Activated CD8-positive, alpha-beta T cell treated with anti-CD3 and anti-CD28 coated beads, Interleukin-2, amount 10 ng/mL, durations not matched to agents 7 days and 5 days (primary cell): ENCODE measurements at places on chromosomes 5 and 9. TPM values are rescaled to one million over a fixed set of nuclear protein-coding genes. Genes with fewer than 3 reads are reported as not detected.
A peak's percentile ranks its signal among the peaks of the same experiment; 100 is the strongest.

DNA sequence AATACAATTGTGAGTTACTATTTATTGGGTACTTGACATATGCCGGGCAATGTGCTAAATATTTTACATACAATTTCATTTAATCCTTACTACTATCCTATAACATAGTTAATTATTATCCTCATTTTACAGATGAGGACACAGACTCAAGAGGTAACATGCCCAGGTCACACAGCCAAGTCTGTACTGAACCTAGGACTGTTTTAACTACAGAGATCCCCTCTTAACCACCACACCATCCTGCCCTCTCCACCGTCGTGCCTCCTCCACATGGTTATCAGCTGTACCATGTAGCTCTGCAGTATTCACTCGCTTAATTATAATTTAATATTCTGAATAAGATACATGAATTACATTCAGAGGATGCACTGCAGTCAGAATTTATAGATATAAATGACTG is 5.3 kb downstream of the RAB14 start:
- no peak for DNase-seq

GRCh38 chr5:102867992-102868662 is 113.0 kb downstream of the PAM start:
- no peak for DNase-seq

GRCh38 chr5:32621256-32621655 is 35.9 kb downstream of the SUB1 start:
- DNase-seq, result no peak

DNA sequence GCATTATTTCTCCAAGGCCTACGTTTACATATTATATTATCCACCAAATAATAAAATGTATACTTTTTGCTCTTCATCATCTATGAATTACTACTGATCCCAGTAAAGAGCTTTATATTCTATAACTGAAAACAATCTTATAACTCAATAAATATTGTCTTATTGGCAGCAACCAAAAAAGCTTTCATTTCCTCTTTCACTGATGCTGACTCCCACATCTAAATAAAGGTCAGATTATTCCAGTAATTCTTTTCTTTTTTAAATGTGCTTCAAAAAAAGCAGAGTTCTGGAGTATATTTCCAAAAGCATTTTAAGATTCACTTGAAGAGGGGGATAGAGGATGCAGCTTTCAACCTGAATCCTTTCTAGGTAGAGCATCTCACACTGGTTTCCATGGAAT is 75.3 kb upstream of the NR4A3 start:
- no peak for DNase-seq

DNA sequence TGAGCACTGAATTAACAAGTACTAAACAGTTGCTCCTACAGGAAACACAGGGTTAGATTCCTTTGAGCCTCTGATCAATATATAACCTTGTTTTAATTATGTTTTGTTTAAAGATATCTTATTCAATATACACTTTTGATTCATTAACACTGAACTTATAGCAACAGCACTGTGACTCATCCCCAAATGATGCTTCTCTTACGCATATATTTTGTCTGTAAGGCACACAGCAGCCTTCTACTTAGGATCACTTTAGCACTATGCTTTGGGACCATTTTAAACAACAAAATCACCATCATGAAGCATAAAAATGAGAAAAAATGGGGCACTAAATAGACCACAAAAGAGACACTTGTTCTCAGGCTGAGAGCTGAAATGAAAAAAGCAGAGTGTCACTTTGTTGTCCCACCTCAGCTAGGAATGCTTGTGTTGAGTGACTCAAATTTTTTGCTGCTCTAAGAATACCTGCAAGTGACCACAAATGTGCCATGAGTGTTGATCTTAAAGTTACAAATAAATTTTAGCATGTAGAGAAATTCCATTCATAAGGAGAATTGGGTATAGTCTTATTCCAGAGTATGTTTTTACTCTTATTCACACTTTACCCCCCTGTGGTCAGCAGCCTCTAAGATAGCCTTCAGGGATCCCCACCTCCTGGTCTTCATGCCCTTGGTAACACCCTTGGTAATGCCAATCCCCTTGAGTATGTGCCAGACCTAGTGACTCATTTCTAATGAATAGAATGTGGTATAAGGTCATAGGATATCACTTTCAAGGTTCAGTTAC is 252.7 kb upstream of the IL12B start:
- DNase-seq, result no peak

DNA sequence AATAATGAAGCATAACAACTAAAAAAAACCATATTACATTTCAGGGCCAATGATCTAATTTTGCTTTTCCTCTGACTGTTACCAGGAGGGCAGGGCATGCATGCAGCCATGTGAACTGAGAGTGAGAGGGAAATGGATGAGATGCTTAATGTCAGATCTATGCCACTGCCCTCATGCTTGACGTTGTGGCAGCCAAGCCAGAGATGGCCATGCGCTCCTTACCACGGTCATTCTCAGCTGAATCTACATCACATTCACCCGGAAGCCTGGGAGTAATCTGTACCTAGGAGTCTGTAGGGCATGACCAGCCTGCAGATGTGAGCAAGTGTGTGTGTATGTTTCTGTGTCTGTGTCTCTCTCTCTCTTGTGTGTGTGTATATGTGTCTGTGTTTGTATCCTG is 183.7 kb downstream of the KDM4C start:
- DNase-seq, result no peak

GRCh38 chr5:131263648-131264450 is at the start of gene CDC42SE2:
CDC42SE2 (plus strand) TSS chr5:131264053; CDS start chr5:131359494, 95,441 bp downstream.
- DNase-seq, result peak; percentile 87

GRCh38 chr9:37719526-37719925 is 34.1 kb upstream of the TRMT10B start:
- no peak for DNase-seq

DNA sequence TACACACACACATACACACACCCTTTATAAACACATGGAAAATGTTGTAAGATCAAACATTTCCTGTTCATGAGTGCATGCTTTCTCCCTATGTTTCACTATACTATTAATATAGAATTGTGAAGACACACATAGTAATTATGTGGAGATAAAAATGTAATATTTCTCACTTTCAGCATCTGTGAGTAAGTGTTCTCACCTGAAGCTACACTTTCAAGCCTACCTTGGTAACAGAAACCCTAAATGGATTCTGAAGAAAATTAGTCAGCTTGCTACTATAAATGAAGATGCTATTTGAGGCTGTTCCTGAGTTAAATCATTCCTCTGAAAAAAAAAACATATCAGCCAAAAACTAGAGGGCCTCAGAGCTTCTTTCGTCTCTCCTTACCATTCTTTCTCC is 81.1 kb upstream of the GNA14 start:
- no peak for DNase-seq

- no peak for DNase-seq
These were observed 842 bp upstream of the GTF3C5 start for GRCh38 chr9:133029994-133030316.

DNA sequence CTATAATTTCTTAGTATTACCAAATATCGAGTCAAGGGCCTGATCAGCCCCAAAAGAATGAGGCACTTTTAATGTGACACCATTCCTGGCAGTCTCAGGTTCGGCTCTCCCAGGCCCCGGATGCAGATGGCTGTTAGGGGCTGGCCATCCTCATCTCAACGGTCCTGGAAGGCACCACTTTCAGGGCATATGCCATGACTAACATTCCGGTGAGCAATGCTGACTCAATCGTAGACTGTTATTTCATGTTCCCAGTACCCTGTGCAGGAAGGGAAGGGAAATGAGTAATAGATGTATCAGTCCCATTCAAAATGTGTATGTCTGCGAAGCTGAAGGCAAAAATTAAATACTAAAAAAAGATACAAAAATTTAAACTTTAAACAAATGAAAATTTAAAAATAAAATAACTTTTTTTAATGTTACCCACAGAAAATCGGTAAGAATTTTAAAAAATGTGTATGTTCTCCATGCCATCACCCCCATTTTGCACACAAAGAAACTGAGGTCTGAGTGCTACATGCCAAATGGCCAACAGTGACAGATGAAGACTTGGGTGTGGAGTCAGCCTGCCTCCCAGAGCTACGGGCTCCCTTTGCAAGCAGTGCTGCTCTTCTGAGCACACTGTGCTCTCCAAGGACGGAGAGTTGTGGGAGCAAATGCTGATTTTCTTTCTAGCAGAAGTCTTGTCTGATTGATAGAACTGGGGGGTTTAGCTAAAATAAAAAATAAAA is 79.0 kb downstream of the GLDC start:
- no peak for DNase-seq

- peak; percentile 66 for DNase-seq
These were observed 49.2 kb upstream of the NEK6 start for GRCh38 chr9:124208571-124208970.

DNA sequence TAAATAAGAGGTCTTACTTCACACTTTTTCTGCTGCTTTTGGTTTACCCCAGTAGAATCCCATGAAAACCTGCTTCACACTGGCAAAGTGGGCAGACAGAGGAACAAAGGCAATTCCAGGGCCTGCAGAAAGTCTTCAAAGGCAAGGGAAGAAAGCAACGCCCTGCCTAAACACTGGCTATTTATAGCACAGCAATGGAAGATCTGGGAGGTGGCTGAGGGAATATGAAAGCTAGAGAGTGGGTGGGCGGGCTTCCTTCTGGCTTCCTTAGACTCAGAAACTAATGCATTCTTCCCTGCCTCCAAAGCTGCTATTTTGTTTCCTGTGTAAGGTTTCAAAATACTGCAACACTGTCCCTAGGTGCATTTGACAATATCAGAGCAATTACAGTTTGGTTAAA is 46.8 kb downstream of the ELAVL2 start:
- no peak for DNase-seq

GRCh38 chr5:163660486-163660885 is 155.1 kb downstream of the MAT2B start:
- DNase-seq, result no peak

GRCh38 chr5:180852495-180852894 is 8.6 kb downstream of the ZFP62 start:
- DNase-seq, result no peak

DNA sequence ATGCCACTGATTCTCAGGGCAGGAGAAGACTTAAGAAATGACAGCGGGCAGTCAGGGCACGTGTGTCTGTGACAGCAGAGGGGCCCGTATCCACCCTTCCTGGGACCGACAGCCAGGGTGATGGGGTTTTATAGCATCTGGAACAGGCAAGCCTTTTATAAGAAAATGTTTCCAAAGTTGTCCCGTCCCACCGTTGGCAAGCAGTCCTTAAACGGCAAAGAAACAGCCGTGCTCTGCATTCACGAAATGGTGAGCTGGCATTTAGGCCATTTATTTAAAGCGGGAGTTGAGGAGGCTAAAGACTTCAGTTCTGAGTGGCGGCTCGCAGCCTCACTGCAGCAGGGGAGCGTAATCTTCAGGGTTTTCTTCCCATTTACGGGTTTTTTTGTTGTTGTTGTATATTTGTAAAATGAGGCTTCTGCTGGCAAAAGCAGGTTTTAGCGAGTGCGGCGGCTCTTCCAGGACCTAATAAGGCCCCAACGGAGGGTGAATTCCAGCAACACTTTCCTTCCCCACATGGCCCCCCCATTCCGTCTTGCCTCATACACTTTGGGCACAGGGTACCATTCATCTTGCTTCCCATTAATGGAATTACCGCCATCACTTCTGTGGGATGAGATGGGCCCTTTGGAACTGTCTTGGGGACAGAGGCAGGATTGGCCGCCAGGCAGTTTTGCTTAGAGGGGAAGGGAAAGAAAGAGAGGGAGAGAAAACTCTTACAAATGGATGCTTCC is 15.8 kb downstream of the NEK6 start:
- DNase-seq, result no peak

GRCh38 chr9:89988458-89988857 is 383.6 kb downstream of the GADD45G start:
- no peak for DNase-seq

GRCh38 chr5:145908206-145908960 is 28.0 kb upstream of the SH3RF2 start:
- DNase-seq, result no peak

- DNase-seq, result no peak
These were observed 139.4 kb upstream of the OSMR start for GRCh38 chr5:38706376-38706775.

- no peak for DNase-seq
These were observed 59.1 kb upstream of the TBC1D2 start for GRCh38 chr9:98314381-98315066.

Gene HAPLN1
- total RNA-seq, result not detected

Gene ZBED3
- 2.0 TPM for total RNA-seq

Gene ALDH7A1
- 1.0 TPM for total RNA-seq

Gene PRSS3
- total RNA-seq, result not detected

Gene PCDHB6
- not detected for total RNA-seq

Gene CCDC171
- 1.9 TPM for total RNA-seq

Gene ARHGEF37
- total RNA-seq, result 1.0 TPM

Gene KIF4B
- not detected for total RNA-seq
